ENCODE measurements at places on chromosomes 2 and 18. TPM values are rescaled to one million over a fixed set of nuclear protein-coding genes. Genes with fewer than 3 reads are reported as not detected.

DNA sequence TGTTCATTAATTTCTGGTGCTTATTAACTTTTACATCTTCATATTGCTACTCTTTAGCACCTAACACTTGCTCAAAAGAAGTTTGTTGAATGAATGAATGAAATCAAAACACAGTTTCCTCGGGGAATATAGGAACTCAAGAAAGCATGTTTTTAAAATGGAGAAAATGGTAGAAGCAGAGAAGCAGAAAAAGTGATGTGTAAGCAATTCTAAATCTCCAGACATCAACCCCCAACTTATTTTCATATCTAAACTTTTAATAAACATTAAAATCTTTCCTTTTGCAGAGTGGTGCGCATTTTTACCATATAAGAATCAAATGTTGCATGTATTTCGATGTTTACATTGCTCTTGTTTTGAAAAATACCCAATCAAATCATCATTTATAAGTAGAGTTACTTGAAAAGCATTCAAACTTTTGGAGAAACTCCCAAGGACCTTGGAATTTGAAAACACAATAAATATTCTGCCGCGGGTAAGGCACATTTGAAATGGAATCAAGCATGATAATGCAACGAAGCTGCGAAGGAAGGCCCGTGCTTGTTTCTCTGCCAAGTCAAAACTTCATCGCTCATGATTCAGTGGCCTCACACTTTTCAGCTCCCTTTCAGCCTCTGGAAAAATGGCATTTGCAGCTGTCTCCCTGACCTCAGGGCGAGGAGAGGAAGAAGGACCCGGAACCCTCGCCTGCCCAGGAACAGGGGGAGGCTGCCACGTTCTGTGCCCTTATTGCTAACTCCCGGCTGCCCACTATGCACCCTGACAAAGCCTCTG is 26.7 kb upstream of the SMIM21 start:
- DNase-seq, result no peak

DNA sequence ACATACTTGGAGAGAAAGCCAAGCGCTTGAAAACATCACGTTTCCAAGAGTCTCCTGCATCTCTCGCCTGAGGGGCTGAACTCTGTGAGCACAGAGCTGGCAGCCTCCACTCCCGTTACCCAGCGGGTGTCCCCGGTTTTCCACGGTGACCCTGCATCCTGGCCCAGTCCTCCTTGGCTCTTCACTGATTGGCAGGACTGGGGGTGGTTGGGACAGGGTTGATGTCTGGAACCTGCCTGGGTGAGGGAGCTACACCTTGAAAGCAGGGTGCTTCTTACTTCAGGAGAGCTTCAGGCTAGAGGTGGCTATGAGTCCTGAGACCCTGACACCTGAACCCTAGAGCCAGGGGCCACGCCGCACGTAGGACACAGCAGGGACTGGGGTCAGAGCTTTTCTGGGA is 234.1 kb downstream of the DYSF start:
- DNase-seq, result no peak

NCKAP1 gene
- 1.6 TPM for total RNA-seq

EPB41L5 gene
- 2.2 TPM for total RNA-seq

CPLX4 gene
- not detected for total RNA-seq
